Effector CD4-positive, alpha-beta T cell (primary cell): ENCODE measurements at places on chromosomes 4 and X.

GRCh38 chr4:8874896-8875680 lies 3.4 kb upstream of the HMX1 start:
- no peak for DNase-seq

- no peak for DNase-seq
Measured at GRCh38 chr4:183100827-183101226, 1.8 kb downstream of the WWC2 start.

DNA sequence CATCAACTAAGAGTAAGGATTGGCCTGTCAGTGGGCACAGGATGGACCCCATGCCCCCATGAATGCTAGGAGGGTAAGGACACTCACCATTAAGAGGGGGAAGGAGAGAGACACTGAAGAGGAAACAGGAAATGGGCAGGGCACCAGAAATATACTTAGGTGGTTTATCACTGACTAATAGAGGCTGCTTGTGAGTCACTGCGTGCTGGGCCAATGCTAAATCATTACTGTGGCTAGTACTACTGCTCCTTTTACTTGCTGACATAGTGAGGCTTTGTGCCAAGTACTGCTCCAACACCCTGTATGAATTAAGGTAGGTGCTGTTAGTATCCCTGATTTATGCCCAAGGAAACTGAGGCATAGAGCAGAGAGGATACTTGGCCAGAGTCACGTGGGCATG lies 130.4 kb upstream of the FRMPD4 start:
- DNase-seq, result no peak

GRCh38 chrX:72304877-72305276 lies 837 bp downstream of the CITED1 start:
- no peak for DNase-seq

DNA sequence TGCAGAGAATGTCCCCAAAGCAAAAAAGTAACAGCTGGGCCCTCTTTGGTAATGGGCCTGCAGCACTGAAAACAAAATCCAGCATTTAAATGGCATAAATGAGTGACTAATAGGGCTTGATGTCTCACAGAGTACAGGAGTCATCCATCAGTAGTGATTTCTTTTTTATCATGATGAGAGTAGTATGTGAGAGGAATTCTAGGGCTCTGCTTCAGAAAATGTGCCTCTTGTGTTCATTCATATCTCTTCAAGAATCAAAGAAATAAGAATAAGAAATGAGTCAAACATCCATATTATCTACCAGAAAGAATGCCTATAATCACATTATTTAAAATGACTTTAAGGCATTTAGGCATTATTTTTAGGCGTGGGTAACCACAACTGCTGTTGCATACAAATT lies 792.9 kb upstream of the HTR2C start:
- no peak for DNase-seq

DNA sequence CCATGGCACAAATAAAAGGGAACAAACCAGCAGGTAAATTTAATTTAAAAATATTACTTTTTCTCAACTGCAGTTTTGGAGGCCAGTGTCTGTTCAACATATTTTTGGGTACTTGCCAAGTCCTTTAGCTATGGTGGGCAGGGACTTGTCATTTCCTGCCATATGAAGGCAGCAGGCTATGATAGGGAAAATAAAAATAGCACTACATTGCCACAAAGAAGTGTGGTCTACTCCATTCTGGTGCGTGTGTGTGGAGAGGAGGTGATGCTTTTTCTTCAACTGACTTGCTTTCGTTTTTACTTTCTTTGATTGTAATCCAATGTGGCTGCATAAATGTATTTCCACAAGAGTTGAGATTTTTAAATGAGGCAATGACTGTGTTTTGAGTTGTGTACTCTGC lies 17.2 kb downstream of the GPR174 start:
- peak; percentile 39 for DNase-seq

- DNase-seq, result no peak
Measured at GRCh38 chr4:86048426-86048825, 311.4 kb downstream of the MAPK10 start.

GRCh38 chrX:37993837-37994619 lies 12.3 kb upstream of the SYTL5 start:
- DNase-seq, result no peak

DNA sequence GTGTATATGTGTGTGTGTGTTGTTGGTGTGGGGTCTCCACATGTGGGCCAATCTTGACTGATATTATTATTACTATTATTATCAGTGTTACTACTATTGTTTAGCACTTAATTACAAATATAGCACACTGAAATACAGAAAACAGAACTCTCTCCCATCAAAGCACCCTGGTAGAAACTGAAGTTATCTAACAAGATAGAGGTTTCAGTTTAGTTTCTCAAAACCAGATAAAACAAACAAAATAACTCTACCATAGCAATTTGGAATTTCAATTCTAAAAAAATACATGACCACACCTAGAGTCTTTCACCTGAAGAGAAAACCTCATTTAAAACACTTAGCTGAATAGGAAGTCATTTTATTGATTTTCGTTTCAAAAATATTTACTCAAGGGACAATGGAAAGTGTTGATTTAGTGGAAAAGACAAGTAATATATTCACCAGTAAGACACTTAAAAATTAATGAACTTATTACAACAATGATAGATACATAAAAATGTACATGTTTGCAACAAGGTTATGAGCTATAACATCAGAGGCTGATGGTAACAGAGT lies 252.3 kb downstream of the PDHA2 start:
- DNase-seq, result no peak
